ENCODE measurements at places on chromosomes 2 and 18.

DNA sequence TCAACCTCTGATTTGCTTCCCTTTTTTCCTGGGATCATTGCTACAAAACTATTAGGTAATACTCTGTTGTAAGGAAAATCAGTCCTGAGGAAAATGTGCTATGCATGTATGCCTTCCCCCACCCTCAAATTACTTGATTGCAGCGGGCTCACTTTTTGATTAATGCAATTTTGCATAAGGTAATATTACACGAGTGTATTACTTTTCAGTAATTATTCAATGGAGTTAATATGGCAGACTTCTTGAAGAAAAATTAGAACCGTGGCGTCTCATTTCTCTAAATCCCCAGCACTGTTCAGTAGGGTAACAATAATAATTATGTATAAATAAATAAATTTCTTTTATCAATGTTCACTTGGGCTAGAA is 527.6 kb upstream of the FANCL start:
- DNase-seq, result no peak

DNA sequence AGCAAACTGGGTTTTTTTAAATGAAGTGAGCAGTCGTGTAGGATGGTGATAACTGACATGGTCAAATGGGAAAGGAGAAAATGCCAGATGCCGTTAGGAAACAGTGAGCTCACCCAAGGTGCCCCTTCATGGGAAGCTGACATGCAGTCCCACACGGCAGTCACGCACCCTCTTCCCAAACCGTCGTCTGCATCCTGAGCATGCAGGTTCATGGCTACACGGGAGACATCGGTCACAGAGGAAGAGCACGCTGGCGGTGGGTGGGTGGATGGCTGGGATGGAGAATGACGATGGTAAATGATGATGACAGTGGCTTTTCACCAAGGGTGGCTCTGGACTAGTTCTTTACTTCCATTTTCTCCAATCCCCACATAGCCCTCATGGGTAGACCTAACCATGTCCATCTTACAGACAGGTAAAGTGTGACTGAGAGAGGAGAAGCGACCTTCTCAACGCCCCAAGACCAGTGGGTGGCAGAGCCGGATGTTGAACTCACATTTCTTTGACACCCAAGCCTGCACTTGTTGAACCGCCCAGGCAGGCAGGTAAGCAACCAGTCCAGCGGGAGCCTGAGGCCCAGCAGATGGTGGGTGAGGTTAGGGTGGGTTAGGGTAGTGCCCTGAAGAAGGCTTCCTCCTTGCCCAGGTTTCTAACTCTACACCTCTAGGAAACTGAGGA is 44.5 kb downstream of the TNS1 start:
- no peak for DNase-seq

- no peak for DNase-seq
Measured at GRCh38 chr2:3745920-3746319, 42.5 kb downstream of the DCDC2C start.

DNA sequence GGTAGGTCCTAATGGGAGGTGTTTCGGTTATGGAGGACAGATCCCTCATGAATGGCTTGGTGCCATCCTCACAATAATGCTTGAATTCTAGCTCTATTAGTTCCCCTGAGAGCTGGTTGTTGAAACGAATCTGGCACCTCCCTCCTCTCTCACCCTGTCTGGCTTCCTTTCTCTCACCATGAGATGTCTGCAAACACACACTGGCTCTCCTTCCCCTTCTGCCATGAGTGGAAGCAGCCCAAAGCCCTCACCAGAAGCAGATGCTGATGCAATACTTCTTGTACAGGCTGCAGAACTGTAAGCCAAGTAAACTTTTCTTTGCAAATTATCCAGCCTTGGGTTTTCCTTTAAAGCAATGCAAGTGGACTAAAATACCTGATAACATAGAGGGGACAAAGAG is 86.6 kb downstream of the RND3 start:
- no peak for DNase-seq

DNA sequence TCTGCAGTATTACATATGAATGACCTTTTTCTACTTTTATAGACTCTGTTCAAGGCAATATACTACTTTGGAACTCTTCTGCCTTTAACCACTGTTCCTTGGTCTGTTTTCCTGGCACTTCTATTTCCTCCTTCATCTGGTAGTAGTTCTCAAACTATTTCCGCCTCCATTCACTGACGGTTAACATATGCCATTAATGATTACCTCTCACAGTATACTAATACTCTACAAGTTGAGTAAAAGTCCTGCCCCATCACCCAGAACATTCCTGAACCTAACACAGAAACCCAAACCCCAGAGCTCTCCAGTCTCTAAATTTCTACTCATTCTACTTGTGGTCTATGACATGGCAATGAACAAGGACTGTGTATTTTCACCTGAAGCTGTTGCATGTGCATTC is 4.5 kb downstream of the GFPT1 start:
- no peak for DNase-seq

GRCh38 chr2:108403494-108403893 is 25.7 kb downstream of the SULT1C4 start:
- no peak for DNase-seq

GRCh38 chr2:178345951-178346350 is 105.0 kb downstream of the PRKRA start:
- no peak for DNase-seq

GRCh38 chr2:112887964-112888749 is 22.8 kb upstream of the IL37 start:
- no peak for DNase-seq

DNA sequence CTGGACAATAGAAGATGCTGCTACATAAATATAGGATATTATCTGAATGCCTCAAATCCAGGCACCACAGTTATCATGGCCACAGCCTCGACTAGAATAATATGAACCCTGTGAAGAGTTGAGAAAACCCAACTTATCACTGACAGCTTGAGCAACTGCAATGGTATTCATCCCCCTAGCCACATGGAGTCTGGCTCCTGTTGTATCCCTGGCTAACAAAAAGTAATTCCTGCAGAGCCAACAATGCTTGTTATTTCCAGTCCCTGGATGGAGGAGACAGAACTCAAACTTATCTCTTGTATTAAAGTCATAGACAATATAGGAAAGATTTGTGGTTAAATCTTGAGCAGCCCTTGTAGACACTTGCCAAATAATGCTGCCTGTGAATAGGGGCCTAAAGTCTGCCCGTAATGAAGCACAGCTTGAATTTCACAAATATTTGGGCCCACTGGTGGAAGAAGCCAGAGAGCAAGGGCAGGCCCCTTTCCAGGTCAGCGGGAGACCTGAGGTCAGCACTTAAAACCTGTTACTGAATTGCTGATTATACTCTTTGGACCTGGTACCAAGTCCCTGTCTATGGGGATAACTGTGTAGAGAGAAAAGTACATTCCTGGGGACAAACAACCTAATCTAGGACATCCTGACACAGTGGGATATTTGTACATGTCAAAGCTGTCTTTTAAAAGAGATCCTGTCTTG is 28.4 kb upstream of the SUCLG1 start:
- DNase-seq, result no peak

GRCh38 chr2:33607251-33607721 is 8.2 kb upstream of the FAM98A start:
- DNase-seq, result no peak
